ENCODE measurements at places on chromosomes 11 and 22.

DNA sequence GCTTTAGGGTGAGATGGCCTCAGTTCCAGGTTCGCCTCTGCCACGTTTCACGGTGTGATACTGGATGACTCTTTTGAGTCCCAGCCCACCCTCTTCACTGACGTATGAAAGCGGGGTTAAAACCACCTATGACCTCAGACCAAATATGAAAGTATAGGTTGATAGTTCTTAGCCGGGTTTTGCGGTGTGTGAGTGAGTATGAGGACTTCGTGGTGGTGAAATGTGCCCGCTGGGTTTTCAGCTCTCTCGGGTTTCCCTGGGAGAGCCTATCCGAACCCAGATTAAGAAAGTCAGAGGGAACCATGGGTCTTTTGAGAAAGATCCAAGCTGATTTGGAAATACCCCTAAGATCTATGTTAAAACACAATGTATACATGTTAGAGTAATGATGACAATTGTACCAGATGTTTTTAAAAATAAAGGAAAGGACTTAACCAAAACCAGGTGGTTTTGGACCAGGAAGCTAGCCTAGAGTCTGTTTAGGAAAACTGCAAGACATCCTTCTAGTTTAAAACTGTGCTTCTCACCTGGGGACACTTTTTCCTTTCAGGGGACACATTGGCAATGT, 25.8 kb upstream of the ST3GAL4 start:
- DNase-seq: no peak

DNA sequence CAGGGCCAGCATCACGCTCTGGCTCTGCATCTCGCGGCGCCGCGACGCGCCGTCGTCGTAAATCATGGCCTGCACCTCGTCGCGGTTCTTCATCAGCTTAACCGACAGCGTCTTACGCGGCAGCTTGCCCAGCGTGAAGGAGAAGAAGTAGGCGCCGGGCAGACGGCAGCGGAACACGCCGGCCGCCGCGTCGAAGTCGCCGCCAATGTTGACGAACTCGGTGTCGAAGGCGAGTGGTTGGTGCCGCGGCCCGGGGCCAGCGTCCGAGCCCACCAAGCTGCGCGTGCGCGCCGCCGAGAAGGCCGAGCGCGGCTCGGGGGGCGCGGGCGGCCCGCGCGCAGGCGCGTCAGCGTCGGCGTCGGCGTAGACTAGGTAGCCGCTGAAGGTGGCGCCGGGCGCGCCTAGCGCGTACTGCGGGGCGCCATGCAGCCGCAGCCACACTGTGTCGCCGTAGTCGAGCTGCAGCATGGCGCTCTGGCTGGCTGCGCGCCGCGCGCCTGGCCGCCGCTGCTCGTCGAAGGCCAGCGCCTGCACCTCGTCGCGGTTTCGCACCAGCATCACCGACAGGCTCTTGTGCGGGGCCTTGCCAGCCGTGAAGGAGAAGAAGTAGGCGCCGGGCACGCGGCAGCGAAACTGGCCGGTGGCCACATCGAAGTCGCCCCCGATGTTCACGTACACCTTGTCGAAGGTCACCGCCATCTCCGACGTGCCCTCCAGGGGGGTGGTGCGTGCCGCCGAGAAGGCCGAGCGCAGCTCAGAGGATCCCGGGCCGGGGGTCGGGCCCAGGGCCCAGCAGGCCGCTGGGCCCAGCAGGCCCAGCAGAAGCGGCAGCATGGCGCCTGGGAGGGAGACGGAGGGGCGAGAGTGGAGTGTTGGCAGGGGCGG, 3.7 kb downstream of the FAM180B start:
- no peak for DNase-seq

DNA sequence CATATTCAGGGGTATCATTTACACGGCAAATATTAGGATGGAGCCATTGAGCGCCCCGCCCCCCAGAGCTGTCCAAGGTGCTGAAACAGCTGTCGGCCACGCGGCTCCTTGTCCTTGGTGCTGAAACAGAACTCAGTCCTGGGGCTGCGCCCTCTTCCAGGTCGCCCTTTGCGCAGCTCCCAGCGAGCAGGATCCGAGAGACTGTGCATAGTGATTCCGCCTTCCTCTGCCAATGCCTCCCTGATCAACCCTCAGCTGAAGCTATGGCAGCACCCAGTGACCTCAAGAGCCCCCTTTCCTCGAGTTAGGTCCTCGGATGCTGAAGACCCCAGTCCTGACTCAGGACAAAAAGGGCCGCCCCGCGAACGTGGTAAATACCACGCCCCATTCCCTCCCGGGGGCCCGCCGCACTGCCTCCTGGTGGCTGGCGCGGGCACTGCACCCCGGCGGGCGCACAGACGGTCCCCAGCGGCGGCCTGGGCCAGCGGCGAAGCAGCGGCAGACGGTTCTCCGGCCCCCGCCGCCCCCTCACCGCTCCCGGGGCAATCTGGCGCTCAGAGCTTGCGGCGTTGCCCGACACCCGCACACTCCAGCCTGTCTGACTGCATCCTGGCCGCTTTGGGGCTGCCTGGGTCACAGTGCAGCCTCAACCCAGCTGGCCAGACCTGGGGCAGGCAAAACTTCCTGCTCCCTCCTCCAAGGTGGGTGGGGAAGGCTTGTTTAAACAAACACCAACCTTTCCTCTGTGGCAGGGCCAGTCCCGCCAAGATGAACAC, 13.4 kb downstream of the SYT7 start:
- peak; percentile 98 for DNase-seq

GRCh38 chr11:105168457-105168856, 28.9 kb upstream of the CARD18 start:
- no peak for DNase-seq
